BJ (cell line): ENCODE measurements at places on chromosomes 2 and 18.
A peak's percentile ranks its signal among the peaks of the same experiment; 100 is the strongest.

DNA sequence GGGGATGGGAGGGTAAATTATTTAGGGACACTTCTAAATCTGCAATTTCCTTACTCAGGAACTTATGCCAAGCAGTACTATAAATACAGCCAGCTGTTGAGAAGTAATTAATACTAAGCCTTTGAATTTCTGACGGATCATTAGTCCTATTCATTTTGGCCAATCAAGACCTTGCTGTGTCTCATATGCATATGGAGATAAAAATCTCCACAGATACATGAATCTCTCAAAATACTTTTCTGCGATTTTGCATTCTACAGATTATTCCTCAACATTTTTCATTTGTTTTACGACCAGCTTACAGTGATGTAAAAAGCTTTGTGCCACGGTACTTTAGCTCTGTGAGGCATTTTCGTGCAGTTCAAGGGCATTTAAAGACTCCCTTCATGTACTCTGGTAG lies 16.7 kb downstream of the LANCL1 start:
- no peak for DNase-seq

DNA sequence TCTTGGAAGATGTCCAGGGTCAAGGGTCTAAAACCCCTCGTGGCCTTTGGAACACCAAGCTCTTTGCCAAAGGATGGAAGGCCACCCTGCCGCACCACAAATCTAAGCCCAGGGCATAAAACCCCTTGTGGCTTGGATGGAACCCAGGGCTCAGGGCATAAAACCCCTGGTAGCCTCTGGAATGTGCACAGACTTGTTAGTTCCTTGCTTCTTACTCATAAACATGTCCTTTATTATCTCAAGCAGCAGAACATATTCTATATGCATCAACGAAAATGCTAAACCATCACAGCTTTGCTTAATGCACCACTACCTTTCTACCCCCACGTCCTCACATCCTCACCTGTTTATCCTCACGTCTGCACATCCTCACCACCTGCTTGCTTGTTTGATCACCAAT lies 998.0 kb downstream of the DSC3 start:
- DNase-seq: no peak

DNA sequence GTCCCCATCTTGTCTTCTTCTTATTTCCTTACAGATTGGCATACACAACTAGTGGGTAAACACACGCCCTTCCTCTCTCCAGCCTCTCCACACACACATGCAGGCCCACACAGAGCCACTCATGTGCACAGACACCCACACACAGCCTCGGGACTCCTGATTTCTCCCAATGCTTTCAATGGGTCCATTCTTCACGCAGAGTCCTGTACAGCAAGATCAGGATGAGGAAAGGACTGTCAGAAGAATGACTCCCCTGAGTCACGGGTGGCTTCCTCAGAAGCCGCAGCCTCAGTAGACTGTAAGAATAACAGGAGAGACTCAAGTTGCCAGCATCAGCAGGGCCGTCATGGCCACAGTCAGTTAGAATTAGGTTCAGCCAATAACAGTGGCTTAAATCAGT lies 109.1 kb upstream of the GLI2 start:
- no peak for DNase-seq

GRCh38 chr2:97736608-97737330 lies 23.4 kb downstream of the ZAP70 start:
- DNase-seq: no peak

GRCh38 chr18:13131283-13131682 lies 87.3 kb upstream of the LDLRAD4 start:
- DNase-seq: no peak

GRCh38 chr2:186303091-186303490 lies 183.0 kb upstream of the ZC3H15 start:
- DNase-seq: no peak

- DNase-seq: no peak
These were observed 45.9 kb upstream of the ITGA4 start for GRCh38 chr2:181411105-181411849.

DNA sequence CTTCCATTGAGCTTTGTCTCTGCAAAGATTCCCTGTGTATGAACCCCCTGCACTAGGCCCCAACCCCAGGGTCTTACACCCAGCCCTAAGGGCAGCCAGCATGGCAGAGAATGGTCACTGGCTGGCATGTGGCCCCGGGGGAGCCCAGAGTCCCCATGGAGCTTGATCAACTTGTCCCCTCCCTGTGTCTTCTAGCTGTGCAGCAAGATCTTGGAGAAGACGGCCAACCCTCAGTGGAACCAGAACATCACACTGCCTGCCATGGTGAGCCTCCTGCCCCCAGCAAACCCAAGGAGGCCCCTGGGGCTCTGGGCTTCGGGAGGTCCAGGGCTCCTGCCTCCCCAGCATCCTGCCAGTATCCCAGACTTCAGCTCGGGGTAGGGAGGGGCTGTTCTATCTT lies 81.5 kb downstream of the DYSF start:
- no peak for DNase-seq

DNA sequence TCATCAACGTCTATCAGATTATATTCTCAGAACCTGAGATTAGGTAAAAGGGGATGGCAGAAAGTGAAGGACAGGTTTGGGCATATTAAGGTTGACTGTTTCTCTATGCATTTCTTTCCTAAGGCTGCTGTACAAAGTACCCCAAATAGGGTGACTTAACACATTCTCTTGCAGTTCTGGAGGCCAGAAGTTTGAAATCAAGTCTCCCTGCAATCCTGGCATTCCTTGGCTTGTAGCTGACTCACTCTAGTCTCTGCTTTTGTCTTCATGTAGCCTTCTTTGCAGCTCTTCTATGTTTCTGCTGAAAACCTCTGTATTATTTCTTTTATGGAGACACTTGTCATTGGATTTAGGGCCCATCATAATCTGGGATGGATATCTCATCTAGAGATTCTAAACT lies 364.3 kb downstream of the PLCL1 start:
- DNase-seq: no peak

- DNase-seq: no peak
These were observed 274.5 kb downstream of the MYT1L start for GRCh38 chr2:2056531-2056930.

GRCh38 chr2:151175864-151176263 lies 85.8 kb downstream of the RBM43 start:
- DNase-seq: no peak

DNA sequence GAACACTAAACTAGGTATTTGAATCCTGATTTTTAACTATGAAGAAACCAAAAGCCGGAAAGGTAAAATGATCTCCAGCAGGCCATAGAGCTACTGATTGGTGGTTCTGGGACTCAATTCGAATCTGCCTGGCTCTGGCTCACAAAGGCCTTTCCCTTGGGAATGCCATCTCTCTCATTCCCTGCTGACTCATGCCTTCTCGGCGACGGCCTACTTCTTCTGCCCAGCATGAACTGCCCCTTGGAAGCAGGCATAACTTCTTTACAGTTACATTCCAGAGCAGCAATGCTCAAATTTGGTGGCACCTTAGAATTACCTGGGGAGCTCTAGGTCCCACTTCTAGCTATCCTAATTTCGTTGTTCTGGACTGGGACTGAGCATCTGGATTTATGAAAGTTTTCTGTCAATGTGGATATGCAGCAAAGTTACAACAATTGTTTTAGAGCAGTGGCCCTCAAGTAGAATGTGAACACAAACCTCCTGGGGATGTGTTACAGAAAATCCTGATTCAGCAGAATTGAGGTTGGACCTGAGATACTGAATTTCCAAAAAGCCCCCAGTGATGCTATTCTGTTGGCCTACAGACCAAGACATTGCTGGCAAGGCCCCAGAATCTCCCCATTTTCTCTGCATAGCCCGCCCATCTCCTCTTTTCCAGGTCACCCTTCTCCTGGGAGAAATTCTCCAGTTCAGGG lies 261.1 kb downstream of the CNTNAP5 start:
- no peak for DNase-seq

- no peak for DNase-seq
These were observed 9.5 kb downstream of the ARL4C start for GRCh38 chr2:234487356-234487755.

- no peak for DNase-seq
These were observed 57.6 kb downstream of the SGPP2 start for GRCh38 chr2:222481941-222482340.

- DNase-seq: no peak
These were observed 49.7 kb upstream of the POMC start for GRCh38 chr2:25218100-25218499.

DNA sequence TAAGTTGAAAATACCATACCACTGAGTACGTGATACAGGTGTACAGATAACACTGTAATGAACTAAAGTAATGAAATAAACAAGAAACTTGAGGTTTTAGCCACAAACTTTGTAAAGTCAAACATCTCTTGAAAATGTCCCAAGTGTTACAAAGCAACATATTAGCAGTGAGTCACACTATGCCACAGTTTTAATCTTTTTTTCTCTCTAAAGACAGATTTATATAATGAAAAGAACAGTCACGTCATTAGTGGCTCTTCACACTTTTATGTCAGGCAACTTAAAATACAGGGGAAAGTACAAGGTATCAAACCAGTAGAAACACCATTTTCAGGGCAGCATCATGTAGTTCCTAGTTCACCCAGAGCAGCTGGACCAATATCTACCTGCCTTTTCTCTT lies 42.1 kb downstream of the RAPH1 start:
- no peak for DNase-seq

- no peak for DNase-seq
These were observed 36.5 kb downstream of the PRKCE start for GRCh38 chr2:45687964-45688363.

- no peak for DNase-seq
These were observed 129.6 kb upstream of the COPS8 start for GRCh38 chr2:236956031-236956618.

DNA sequence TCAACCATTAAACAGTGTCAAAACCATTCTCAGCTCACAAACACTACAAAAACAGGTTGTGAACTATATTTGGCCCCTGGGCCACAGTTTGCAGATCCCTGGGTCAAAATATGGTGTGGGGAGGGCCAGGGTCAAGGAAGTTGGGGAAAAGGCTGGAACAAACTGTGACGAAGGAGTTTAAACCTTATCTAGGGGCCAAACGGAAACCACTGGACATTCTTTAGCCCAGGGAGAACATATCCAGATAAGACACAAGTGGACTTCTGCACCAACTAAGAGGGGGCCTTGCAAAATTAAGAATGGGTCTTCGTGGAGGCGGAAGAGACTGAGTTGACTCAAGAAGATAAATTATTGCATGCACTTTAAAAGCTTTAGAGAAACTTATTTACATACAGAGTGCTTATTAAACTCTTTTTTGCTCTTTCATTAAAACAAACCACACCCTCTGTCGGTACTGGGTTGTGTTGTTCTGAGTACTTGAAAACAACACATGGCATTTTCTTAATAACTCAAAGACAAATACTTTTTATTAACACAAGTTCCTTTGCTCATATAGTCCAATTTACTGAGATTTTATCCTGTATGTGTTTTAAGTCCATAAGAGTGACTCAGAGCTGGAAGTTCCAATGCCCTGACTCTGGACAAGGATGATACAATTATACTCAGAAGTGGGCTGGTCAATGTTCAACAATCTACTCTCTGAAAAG lies 5.3 kb upstream of the ASAP2 start:
- peak; percentile 49 for DNase-seq

DNA sequence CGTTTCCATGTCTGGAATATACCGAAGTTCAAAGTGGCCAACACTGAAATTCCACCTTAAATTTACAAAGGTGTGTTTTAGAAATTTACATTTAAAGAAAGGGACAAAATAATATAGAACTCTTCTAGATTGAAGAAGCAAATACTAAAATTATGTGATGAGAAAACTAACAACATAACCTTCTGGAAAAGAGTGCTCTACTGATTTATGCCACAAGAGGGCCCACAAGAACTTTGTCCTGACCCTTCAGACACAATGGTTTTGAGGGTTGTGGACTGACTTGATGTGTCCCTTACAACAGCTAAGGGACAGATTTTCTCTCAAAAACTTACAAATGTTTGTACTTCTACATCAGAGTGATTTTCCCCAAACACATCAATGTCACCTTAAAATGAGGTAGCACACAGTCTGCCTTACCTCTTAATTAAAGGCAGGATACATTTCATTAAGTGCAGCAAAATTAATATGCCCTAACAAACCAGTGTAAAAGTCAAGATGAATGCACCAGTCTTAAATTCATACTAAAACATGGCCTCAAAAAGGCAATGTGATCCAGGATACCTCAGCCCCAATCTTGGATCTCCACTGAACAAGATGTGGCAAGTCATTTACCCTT lies 36.2 kb downstream of the EIF2AK3 start:
- no peak for DNase-seq

DNA sequence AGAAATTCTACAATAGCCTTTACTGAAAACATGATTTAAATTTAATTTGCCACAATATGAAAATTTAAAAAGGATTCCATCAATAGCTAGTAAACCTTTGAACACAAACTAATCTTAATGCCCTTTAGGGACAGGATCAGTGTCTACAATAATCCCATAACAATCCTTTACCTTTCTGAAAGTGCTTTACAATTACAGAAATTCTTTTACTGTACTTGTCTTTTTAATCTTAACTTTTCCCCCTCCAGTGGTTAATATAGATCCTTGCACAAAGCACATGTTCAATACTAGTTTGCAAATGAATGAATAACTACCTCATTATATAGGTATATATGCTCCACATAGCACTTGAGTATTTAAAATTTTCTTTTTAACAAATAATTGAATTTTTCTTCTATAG lies 122.6 kb downstream of the PLEKHA3 start:
- DNase-seq: no peak

- DNase-seq: no peak
These were observed 90.8 kb downstream of the STRADB start for GRCh38 chr2:201542291-201542690.

- DNase-seq: no peak
These were observed 3.0 kb upstream of the CEP68 start for GRCh38 chr2:65053199-65053598.

DNA sequence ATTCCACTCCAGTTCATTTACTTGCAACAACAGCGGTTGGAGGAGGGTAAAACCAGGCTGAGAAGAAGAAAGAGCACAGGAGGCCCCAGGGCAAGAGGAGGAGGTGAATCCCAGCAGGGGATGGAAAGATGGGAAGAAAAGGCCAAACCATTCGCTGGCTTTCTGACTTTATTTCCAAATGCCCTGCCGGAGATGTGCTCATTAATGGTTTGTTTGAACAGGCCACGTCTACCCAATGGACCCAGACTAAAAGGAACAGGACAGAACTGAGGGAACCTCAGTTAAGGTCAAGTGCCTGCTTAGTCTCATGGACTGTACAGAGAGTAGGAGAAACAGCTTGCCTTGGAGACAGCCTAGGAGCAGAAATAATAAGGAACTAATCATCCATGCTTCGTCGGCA lies 121.6 kb upstream of the NDUFV2 start:
- DNase-seq: no peak

DNA sequence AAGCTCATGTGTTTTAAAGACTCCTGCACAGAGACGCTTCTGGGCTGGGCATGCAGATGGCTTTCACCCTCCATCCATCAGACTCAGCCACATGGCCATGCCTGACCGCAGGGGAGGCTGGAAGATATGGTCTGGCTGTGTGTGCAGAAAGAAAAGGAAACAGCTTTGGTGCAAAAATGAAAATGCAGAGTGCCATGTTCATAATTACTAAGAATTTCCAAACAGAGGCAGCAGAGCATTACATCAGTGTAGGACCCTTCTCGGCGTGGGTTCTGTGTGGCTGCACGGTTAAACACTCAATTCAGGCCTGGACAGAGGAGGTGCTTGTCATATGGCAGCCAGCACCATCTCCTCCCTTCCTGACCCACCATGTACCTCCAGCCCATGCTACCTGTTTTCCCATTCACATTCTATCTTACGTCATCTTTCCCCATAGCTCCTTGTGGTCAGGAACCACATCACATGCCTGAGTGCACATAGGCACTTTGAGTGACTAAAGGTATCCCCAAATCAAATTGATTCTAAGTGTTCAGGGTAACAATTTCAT lies 200.3 kb upstream of the ID2 start:
- no peak for DNase-seq

GRCh38 chr18:59467497-59467896 lies 108.4 kb upstream of the LMAN1 start:
- no peak for DNase-seq
